ENCODE measurements at places on chromosomes 5 and 9.
A peak's percentile ranks its signal among the peaks of the same experiment; 100 is the strongest.

DNA sequence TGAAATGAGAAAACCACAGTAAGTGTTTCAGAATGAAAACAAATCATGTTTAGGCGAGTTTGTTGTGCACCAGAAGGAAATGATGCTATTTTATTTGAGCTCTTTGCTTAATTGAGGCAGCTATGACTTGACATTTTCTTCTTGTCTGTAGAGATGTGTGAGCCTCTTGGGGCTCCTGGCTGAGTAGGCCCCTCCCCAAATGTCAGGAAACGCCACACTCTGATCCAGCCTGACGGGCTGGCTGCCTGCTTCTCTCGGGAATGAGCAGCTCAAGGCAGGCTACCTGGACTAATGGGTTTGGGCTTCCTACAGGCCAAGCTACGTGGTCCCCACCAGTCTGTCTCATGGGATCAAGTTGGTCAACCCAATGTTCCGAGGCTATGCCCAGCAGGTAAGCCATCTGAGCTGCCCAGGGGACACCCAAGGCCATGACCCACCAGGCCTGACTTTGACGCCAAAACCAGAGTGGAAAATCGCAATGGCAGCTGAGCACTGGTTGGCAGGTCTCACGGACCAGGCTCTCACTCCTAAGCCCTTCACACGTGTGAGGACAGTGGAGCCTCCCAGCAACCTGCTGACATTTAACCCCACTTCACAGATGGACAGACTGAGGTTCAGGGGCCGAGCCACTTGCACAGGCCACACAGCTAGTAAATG is 29.9 kb downstream of the USP20 start:
- DNase-seq: no peak

DNA sequence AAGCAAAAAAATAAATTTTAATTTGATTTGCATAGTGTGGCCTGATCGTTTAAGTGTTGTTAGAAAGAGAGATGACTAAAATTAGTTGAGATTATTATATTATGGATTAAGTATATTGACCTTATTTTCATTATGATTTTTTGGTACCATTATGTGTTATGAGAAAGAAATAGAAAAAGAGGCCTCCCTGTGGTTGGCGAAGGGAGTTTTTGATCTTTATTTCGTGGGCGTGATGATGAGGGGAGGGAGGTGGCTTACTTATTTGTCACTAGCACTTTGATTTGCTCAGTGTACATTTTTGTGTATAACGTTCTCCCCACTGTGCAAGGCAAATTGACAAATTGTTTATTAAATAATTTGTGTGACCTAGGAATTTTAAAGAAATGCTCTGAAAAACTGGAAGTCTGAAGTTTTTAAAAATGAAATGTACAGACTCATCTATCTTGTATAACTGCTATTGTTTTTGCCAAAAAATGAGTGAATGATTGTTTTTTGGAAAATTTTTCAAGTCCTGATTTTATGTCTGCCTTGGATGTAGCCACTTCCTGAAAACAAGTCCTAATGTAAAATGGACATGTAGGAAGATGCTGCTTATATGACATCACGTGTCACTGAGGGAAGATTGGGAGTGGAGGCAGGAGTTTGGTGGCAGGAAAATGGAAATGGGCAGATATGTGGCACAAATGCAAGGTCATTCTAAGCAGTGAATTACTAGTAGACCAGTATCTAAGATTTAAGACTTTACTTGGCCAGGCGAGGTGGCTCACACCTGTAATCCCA is 3.0 kb downstream of the DAPK1 start:
- DNase-seq: peak; percentile 48

- no peak for DNase-seq
These were observed 130.3 kb upstream of the EFNA5 start for GRCh38 chr5:107801061-107801460.

DNA sequence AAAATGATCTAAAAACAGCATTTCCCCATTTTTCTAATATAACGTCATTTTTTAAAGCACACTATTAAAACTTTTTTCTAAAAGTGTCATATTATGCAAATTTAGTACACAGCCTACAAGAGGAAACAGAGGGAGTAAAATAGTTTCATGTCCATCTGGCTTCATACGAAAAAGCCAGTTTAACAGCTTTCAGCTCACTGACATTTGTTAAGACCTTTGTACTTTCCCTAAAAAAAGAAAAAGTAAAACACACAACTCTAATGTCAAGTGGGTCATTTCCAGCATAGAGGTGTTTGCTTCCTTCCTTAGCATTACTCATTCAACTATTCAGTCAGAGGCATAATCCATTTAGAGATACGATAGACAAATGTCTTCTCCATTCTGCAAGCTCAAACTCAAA is 49.4 kb downstream of the ABHD17B start:
- no peak for DNase-seq

DNA sequence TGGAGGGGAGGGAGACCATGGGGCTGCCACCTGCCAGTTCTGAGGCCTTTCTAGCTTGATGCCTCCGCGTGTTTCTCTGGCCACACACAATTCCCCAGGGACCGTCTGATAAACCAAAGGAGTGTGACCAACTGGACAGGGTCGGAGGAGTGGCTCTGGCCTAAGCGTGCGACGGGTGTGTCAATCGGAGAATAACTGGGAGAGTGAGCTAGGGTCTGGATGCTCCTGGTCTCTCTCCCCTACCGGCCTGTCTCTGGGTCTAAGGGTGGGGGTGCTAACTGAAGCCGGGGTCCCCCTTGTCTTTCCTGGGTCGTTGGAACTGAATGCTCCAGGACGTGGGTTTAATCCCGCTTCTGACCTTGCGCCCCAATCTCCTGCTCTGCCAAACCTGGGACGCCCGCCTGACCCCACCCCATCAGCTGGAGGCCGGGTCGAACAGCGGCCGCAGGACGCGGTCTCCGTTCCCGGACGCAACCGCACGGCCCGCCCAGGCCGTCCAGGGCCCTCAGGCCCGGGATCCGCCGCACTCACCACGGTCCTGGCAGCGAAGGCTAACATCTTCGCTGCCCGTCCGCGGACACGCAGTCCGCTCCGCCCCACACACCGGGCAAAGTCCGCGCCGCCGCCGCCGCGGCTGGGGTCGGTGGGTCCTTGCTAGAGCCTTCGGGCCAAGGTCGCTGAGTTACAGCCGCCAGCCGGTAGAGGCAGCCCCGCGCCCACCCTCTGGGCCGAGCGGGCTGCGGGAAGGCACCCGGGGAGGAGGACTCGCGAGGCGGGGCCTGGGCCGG is 447 bp downstream of the CRAT start:
- DNase-seq: no peak

DNA sequence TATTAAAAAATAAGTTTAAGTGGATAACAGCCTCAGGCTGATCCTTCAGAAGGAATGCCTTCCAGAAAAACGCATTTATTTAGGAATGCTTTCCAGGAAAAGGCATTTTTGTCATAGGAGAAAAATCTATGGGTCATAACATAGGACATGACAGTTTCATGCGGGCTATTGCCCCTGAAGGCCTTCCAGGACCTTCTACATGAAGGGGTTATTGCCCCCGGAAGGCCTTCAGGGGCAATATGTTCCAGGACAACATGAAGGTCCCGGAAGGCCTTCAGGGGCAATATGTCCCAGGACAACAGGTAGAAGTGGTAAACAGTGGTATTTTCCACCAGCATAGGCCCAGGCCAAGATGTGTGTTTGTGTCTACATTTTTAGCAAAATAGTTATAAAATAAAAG is 191.3 kb upstream of the RASA1 start:
- DNase-seq: no peak

GRCh38 chr9:125631391-125632085 is 75.5 kb downstream of the MAPKAP1 start:
- DNase-seq: peak; percentile 48

DNA sequence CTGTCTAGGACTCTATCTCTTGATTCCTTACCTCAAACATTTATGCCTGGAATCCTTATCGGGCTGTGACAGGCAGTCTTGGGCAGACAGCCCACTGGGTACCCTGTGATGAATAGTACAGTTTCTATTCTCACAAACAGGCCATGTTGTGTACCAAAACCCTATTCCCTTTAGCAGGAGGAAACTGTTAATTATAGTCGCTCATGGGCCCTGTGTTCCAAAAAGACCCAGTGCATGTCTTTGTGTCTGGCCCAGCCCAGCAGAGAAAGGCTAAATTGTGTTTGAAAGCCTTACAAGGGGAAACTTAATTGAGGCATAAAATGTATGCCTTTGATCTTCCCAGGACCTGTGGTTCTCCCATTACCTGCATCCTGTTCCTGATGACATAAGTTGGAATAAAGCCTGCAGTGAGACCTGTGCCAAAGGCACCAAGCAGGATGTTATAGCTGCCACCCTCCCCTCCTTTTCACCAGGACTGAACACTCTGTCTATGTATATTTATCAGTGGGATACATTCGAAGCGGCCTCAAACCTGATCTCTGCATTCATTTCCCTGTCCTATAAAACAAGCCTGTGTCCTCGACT is 43.3 kb downstream of the TLR4 start:
- no peak for DNase-seq

- peak; percentile 76 for DNase-seq
These were observed 65.8 kb upstream of the PLPP6 start for GRCh38 chr9:4596165-4596922.

DNA sequence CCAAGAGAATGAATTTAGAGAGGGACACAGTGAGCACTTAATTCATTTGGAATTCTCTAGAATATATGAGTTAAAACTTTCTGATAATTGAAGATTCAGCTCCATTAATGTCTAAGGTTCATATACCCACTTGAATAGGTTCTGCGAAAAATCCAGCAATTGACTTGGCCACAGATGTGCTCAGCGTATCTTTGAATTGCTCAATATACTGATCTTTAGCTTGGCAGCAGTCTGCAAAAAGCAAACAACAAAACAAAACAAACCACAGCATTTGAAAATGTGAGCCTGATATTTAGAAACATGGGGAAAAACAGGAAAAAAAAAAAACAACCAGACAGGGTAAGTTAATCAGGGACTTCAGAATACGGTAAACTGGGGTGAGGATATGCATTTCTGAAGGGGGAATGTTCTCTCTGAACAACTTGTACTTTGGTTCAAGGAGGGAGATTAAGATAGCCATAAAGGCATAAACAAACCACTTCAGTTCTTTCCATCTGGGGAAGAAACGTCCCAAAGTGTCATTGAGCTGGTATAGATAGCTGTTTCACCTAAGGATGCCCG is 21.4 kb downstream of the AGXT2 start:
- no peak for DNase-seq

- no peak for DNase-seq
These were observed 376.6 kb upstream of the TUSC1 start for GRCh38 chr9:26054600-26055520.

DNA sequence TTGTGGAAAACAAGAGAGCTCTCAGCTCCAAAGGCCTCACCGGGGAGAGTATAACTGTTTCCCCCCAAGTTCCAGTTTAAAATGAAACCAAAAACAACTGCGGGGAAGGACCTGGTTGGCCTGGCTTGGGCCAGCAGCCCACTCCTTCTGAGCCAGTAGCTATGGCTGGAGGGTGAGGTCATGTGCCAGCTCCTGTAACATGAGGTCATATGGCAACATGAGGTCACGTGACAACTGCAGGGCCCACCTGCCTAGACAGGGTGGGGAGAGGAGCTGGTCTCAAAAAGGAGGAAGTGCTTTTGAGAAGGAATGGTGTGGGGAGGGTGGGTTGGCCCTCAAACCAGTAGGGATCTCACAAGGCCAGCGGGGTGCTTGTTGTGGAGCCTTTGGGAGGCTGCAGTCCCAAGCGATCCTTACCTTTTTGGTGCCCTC is 29.3 kb upstream of the CRB2 start:
- peak; percentile 31 for DNase-seq

- DNase-seq: peak; percentile 16
These were observed 187.9 kb downstream of the PALM2AKAP2 start for GRCh38 chr9:109967651-109968642.

- no peak for DNase-seq
These were observed 87.6 kb downstream of the NR3C1 start for GRCh38 chr5:143315929-143316328.

DNA sequence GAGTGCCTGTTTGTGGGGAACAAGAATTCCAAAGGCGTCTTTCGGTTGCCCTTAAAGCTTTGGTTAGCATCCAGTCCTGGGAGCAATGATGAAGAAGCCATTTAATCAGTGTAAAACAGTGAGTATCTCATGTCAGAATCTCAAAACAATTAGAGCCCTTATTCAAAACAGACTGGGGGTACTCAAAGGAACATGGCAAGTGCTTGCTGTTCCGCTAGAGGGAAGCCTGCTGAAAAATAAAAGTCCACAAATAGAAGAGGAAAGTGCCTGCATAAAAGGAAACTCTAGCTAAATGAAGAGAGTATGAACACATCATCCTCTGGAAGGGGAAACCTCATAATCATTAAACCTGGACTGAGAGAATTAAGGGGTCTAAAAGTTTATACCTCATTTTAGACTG is 26.4 kb downstream of the FBXL7 start:
- no peak for DNase-seq

GRCh38 chr9:16309469-16310271 is 560.8 kb downstream of the BNC2 start:
- no peak for DNase-seq

DNA sequence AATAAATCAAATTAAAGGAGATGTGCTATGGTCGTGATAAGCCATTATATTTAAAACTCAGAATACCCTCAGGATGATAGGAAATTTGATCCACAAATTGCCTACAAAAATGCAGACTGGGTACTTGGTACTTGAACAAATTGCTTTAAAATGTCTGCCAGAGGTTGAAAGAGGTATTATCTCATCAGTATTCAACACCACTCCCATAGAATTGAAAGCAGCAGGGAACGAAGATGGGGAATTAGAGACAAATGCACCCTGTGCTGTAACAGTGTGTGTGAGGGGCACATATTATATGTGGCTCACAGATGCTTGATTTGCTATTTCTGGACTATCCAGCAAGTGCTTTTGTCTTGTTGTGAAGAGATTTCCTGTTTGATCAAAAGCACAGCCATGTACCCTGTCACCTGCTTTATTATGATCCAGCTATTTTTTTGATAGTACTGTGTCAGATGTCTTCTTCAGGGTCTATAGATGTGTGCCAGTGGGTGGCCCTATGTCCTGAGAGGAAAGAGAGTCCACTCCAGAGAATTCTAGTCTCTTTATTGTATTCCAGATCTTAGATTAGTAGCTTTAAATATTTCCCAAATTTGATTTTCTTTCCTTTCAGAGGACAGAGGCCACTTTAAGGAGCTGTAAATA is 120.1 kb downstream of the XRCC4 start:
- no peak for DNase-seq
